ENCODE measurements at places on chromosomes 7 and 10.

GRCh38 chr7:7208520-7208919 lies 26.2 kb downstream of the C1GALT1 start:
- DNase-seq, result no peak

DNA sequence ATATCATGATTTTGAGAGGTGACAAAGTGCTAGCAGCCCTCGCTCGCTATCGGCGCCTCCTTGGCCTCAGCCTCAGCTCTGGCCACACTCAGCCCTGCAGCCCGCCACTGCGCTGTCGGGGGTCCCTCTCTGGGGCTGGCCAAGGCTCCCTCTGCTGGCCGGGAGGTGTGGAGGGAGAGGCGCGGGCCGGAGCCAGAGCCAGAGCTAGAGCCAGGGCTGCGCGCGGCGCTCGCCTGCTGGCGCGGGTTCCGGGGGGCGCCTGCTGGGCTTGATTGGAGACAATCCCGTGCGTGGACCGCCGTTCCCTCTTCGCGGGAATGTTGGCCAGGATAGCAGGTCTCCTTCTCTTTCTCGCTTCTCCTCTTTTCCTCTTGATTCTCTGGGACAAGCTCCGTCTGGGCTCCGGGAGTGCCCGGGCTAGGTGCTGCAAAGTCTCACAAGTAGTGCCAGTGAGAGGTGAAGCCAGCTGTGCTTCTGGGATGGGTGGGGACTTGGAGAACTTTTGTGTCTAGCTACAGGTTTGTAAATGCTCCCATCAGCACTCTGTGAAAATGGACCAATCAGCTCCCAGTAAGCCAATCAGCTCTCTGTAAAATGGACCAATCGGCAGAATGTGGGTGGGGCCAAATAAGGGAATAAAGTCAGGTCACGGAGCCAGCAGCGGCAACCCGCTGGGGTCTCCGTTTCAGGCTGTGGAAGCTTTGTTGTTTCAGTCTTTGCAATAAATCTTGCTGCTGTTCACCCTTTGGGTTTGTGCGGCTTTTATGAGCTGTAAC lies 43.4 kb upstream of the ELMO1 start:
- no peak for DNase-seq

- no peak for DNase-seq
Measured at GRCh38 chr10:80281292-80281691, 8.2 kb downstream of the MAT1A start.

DNA sequence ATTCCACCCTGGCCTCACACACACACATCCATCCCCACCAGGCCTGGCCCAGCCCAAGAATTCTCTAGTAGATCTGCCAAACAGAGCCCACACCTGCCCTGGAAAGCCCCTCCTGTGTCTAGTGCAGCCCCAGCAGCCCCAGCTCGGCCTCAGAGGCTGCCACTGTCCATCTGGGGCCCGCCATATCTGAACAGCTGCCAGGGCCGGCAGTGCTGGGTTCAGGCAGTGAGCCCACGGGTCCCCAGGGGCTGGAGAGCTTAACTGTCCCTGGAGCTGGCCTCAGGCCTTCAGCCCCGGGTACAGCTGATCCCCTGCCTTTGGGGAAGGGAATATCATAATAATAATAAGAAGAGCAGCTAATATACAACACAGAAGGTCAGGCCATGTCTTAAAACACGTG lies 574 bp downstream of the MYL10 start:
- no peak for DNase-seq
